Cardiac ventricle fibroblast (primary cell): ENCODE measurements at places on chromosomes 16 and 17. TPM values are rescaled to one million over a fixed set of nuclear protein-coding genes. Genes with fewer than 3 reads are reported as not detected.

CCL11 gene
- total RNA-seq: 1.8 and 2.2 TPM in 2 replicates

SLC16A3 gene
- 107 and 162 TPM in 2 replicates for total RNA-seq

MYH13 gene
- total RNA-seq: not detected in 2 replicates

GP2 gene
- total RNA-seq: not detected in 2 replicates

LRRC37A2 gene
- 1.1 and 2.5 TPM in 2 replicates for total RNA-seq

ENPP7 gene
- total RNA-seq: not detected in 2 replicates

MT1M gene
- total RNA-seq: 0.24 TPM in 1 of 2 replicates, not detected in the other

SSTR5 gene
- total RNA-seq: not detected in 2 replicates

KRT14 gene
- total RNA-seq: 0.34 TPM in 1 of 2 replicates, not detected in the other

PRR35 gene
- total RNA-seq: not detected in 2 replicates

EIF4A3 gene
- 59.5 and 64.0 TPM in 2 replicates for total RNA-seq
